ENCODE measurements at places on chromosomes 6 and 20.

DNA sequence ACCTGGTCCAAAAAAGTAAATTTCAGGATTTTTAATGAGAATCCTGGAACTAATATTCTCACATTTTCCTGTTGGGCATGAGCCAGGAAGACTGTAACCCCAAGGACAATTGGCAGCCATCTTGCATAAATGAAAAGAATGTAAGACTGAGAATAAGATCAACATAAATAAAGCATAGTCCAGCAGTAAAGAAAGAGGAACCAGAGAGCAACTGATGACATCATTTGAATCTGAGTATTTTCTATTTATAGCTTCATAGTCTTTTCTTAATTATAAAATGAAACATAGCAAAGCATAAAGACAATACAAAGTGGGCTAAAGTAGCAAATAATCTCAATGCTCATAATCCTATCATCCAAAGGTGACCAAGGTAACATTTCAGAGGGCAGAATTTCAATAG lies 26.6 kb upstream of the FBXL4 start:
- DNase-seq, result no peak

DNA sequence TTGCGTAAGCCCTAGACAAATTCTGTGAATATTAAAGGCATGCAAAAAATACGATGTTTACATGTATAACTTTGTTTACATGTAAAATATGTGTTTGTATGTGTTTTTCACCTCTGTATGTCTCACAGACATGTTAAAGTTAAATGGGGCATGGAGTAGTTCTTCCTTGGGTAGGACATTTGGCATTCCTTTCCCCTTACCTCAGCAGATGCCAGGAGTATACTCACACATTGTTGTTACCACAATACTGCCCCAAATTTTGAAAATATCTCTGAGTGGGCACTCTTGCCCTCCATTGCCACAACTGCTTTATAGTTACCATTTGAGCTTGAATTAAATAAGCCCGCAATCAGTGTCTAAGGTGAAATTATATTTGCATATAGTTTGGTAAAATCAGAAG lies 147.5 kb downstream of the MYO6 start:
- no peak for DNase-seq

- no peak for DNase-seq
Observed at GRCh38 chr6:90131614-90132423, 164.8 kb downstream of the BACH2 start.

GRCh38 chr6:4974962-4975361 lies 28.9 kb downstream of the RPP40 start:
- no peak for DNase-seq

GRCh38 chr6:33929575-33930288 lies 125.9 kb upstream of the MLN start:
- no peak for DNase-seq

GRCh38 chr6:131212024-131212423 lies 76.8 kb downstream of the AKAP7 start:
- DNase-seq, result no peak

DNA sequence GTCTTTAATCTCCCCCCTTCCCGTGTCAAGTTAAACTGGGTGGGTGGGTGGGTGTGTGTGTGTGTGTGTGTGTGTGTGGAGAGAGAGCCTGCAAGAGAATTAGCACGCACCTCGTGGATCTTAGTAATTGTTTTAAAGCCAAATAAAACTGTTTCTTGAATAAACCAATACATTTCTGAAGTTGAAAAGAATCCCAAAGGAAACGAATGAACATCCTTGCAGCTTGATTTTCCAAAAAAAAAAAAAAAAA lies 381 bp upstream of the BICRAL start:
- DNase-seq, result no peak

DNA sequence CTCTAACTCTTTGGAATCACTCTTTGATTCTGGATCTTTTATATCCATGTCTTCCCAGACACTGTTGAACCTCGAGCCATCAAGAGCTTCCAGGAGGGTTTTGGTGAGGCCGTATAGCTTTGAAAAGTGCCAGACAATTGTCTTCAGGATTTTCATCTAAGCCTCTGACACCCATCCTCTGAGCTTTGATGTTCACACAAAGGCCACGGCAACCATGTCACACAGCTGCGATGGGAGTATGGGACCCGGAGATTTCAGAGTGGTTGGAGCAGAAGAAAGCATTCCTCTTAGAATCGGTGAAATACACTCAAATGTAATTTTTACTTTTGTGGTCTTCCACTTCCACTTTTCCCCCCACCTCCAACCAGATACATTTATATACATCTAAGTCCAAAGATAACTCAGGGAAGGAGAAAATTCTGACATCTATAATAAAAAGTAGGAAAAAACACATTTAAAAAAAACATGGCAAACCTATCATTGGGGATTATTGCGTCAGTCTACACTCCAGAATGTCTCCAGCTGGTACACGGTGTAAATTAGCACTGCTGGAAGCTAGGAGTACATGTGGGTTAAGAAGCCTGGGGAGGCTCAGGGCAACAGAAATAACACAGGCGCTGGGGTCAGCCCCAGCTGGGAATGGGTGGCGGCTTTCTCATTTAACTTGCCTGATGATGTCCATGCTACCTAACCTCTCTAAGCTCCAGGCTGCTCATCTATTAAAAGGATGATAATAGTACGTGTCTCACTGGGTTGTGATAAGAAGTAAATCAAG lies 92.7 kb downstream of the LY86 start:
- no peak for DNase-seq

DNA sequence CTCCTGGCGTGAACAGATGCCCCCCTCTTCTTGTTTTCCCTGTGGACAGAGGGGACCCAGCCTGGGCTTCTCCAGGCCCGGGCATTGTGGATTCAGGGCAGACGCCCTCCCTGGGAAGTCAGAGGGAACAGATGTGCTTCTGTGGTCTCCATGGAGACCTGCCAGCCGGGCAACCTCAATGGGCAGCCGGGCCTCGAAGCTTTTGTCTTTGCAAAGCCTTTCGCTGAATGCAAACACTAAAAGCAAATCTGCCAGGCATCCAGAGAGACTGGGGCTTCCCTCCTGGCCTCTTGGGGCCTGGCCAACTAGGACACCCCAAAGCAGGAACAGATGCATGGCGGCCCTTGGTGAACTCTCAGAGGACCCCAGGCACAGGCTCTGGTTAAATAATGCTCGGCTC lies 370.0 kb upstream of the SULF2 start:
- DNase-seq, result no peak

GRCh38 chr20:59708326-59708725 lies 104.0 kb downstream of the PHACTR3 start:
- no peak for DNase-seq

- no peak for DNase-seq
Observed at GRCh38 chr6:120354452-120355098, 979.7 kb downstream of the TBC1D32 start.

- no peak for DNase-seq
Observed at GRCh38 chr20:56343861-56344381, 14.9 kb upstream of the FAM210B start.

DNA sequence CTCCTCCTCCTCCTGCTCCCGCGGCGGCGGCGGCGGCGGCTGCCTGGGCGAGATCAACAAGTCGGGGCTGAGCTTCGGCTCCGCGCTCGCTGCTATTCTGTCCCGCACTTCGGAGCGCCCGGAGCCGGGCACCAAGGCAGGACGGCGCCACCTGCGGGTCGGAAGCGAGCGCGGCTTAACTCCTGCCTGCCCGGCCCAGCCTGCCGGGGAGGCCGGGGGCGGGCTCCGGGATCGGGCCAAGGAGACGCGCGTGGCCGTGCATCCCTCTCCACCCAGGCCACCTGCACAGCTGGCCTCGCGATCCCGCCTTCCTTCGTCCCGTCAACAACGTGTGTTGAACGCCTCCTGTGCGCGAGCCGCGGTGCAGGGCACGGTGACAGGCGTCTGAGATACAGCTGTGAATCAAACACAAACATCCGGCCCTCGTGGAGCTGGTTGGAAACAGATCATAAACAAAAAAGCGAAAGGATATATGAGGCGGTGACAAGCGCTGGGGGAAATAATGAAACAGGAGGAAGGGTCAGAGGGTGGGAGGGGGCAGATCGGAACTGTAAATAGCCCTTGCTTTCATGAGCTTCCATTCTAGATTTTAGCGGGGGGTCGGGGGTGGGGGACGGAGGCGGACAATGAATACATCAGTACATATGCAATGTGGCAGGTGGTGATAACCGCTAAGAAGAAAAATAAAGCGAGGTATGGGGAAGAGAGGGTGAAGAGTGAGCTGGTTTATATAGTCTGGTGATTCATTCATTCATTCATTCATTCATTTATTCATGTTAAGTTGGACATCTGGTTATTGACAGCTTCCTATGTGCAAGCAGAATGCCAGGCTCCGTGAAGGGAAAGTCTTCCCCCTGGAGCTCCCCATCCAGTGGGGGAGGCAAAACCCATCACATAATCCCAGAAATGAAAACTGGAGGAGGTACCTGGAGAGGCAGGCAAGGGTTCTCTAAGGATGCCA lies 2.0 kb upstream of the KCNB1 start:
- DNase-seq, result peak; percentile 37

DNA sequence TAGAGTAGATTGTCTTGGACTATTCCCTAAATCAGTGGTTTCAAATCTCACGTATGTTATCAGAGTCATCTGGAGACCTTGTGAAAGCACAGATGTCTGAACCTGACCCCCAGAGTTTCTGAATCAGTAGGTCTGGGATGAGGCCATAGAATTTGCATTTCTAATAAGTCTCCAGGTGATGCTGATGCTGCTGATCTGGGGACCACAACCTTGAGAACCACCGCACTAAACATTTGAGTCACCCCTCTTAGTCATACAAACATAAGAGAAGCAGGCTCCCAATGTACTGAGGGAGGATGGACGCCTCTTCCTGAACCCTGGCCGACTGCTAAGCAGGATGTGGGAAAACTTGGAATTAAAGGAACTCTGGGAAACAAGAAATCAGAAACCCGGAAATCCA lies 187.8 kb upstream of the PRDM1 start:
- no peak for DNase-seq

GRCh38 chr6:33082702-33083101 lies 6.9 kb downstream of the HLA-DPB1 start:
- no peak for DNase-seq

- no peak for DNase-seq
Observed at GRCh38 chr6:3196770-3197169, 30.7 kb downstream of the TUBB2B start.

- no peak for DNase-seq
Observed at GRCh38 chr6:11845664-11846577, 67.3 kb upstream of the ADTRP start.

GRCh38 chr20:25257756-25258475 lies 10.0 kb downstream of the PYGB start:
- DNase-seq, result no peak

DNA sequence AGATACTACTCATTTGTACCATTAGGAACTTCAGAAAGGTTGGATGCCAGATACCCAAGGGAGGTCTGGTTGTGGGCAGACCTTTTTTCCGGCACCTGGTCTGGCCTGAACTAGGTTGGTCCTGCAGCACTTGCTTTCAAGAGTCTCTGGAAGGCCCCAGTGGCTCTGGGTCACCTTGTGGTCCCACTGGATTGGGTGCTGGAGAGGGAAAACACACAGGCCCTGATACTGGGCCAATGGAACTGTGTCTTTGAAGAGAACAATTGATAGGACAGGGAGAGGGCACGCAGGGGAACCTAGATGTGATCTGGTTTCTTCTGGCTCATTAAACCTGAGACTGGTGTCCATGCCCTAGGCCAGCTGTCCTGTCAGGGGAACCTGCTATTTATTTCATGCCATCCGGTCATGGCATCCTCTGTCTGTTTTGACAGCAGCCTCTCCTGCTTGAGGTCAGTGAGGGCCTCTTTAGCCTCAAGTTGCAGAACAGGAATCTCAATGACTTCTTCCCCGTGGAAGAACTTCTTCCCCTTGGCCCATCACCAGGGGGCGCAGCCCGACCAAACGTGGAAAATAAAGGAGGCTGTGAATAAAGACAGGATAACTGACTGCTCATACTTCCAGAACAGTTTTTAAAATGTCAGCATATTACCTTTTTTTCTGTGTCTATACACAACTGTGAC lies 25.0 kb downstream of the TAF8 start:
- DNase-seq, result peak; percentile 33

DNA sequence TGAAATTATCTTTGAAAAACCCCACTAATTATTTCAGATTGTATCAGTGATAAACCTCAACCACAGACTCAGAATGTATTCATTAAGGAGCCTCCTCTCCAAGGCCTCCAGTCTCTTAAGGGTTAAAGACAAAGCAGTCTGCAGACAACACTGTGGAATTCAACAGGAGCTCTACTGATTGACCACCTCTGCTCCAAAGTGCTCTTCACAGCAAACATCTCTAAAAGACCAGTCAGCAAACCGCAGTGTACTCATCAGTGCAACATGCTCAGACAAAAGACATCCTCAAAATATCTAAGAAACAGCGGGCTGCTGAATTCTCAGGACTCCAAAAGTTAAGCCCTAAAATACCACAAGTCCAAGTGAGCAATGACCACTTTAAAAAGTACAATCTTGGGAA lies 42.0 kb downstream of the UQCC1 start:
- no peak for DNase-seq

- no peak for DNase-seq
Observed at GRCh38 chr6:148440016-148440415, 97.4 kb downstream of the SASH1 start.

DNA sequence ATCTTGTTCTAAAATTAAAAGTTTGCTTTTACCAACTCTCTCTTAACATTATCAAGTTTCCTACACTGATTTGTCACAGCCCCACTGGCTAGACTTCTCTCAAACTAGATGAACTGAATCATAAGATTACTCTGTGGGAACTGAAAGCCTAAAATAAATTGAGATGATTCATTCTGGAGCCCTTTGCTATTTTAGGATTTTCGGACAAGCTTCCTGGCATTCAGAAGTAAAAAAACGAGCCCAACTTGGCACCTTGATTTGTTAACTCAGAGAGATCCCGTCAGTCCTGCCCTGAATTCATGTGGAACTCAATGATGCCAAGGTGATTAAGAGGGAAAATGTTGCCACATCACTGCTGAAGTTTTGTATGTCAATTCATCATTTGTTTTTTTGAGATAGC lies 122.0 kb upstream of the NRSN1 start:
- DNase-seq, result no peak

DNA sequence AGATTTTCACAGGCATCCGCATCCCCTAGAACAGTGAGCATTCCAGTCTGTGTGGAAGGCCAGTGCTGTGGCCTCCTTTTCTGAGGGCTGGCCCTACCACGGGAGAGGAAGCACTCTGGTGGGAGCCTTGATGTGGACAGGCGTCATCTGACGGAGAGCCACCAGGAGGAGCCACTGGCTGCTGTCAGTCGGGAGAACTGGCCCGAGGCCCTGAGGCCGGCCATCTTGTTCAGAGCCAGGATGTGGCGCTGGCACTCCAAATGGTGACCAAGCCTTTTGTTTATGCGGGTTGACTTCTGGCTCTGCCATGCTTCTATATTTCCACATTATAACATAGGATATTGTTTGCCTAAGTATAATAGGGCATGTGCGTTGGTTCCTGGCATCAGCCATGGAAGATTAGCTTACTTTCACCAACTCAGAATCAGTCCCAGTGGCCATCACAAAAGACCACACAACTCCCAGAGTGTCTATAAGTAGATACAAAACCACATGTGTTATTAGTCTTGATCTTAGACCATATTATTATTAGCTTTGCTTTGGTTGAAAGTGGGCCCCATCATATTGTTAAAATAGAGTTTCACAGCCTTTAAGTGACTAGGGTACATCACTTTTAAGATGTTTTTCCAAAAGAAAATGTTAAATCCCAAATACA lies 273.9 kb upstream of the TAB2 start:
- DNase-seq, result no peak

GRCh38 chr6:3013901-3014674 lies 14.4 kb downstream of the NQO2 start:
- DNase-seq, result no peak
